Activated T-cell treated with anti-CD3 and anti-CD28 coated beads, Interleukin-2, amount 50 U/mL, for 72 hours (primary cell): ENCODE measurements at places on chromosomes 16 and 17. TPM values are rescaled to one million over a fixed set of nuclear protein-coding genes. Genes with fewer than 3 reads are reported as not detected.

Gene GRB7
- total RNA-seq: 6.0 TPM

DNA sequence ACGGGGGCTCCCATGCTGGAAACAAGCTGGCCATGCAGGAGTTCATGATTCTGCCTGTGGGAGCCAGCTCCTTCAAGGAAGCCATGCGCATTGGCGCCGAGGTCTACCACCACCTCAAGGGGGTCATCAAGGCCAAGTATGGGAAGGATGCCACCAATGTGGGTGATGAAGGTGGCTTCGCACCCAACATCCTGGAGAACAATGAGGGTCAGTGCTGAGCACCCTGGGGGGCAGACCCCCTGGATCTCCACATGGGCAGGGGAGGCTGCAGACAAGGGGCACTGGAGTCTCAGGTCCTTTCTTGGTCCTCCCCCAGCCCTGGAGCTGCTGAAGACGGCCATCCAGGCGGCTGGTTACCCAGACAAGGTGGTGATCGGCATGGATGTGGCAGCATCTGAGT is 4.2 kb downstream of the ENO3 start:
- DNase-seq: no peak

Gene DNAH9
- total RNA-seq: not detected

GRCh38 chr17:44971776-44972483 is 3.8 kb upstream of the C1QL1 start:
- peak; percentile 78 for DNase-seq

Gene KRT23
- total RNA-seq: not detected

Gene SP2
- total RNA-seq: 33.5 TPM

GRCh38 chr17:17018021-17018441 is 24.2 kb upstream of the MPRIP start:
- no peak for DNase-seq

DNA sequence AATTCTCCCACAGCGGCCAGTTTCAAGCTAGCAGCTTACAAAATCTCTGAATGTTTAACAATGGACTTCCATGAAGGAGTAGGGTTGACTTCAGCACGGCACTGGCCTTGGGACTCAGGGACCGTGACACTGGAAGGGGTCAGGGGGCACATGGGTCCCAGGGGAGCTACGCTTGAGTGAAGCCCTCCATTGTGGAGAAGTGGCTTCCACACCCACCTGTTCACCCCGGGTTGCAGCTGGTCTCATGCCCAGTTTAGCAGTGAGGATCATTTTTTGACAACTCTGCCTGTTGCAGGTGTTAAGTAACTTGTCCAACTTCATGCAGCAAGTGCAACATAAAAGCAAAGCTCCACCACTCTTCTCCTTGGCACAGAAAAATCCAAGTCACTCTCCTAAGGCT is 510.2 kb downstream of the CDH13 start:
- DNase-seq: no peak

- DNase-seq: no peak
These were observed 53.2 kb downstream of the AKAP1 start for GRCh38 chr17:57138030-57138911.

Gene CPNE2
- 9.4 TPM for total RNA-seq

GRCh38 chr17:55238931-55239297 is 25.8 kb upstream of the HLF start:
- no peak for DNase-seq

GRCh38 chr17:79255456-79255855 is 180.8 kb downstream of the ENGASE start:
- DNase-seq: no peak

Gene CD300LD
- 0.31 TPM for total RNA-seq

GRCh38 chr16:20026361-20027072 is 47.2 kb downstream of the GPR139 start:
- no peak for DNase-seq

Gene LRRC45
- 15.4 TPM for total RNA-seq

Gene PRR15L
- not detected for total RNA-seq

Gene ZNF263
- total RNA-seq: 30.7 TPM

- DNase-seq: no peak
These were observed 88.0 kb upstream of the CBX4 start for GRCh38 chr17:79927136-79927661.
